ENCODE measurements at places on chromosomes 6 and 20.

DNA sequence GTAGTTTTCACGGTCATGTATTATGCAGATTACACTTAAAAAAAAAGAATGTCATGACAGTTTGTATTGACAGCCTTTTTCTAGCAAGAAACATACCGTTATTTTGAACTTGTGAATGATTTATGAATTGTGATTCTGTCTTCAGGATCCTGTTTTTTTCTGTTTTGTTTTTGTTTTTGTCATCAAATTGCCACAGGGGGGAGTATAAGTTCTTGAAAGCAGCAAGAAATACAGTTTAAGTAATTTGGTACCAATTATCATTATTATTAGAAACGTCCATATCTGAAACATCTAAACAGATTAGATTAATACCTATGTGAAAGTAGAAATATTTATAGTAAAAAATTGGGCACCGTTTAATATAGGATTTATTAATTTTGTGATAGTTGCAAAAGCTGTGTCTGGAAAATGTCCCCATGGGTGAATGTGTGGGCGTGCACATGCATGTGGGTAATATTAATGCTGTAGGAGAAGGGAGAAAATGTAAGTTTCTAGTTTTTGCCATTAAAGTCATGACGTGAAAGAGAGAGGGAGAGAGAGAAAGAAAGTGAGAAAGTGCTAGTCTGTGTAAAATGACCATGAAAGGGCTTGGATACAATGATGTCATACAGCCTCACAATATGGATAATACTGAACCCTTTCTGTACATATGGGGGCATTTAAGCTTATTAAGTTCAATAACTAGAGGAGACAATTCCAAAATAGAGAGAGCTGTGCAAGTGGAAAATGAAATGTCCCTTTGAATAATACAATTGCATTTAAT lies 9.4 kb upstream of the CCN2 start:
- DNase-seq, result peak; percentile 52

GRCh38 chr6:153553627-153554026 lies 422.5 kb upstream of the RGS17 start:
- peak; percentile 31 for DNase-seq

DNA sequence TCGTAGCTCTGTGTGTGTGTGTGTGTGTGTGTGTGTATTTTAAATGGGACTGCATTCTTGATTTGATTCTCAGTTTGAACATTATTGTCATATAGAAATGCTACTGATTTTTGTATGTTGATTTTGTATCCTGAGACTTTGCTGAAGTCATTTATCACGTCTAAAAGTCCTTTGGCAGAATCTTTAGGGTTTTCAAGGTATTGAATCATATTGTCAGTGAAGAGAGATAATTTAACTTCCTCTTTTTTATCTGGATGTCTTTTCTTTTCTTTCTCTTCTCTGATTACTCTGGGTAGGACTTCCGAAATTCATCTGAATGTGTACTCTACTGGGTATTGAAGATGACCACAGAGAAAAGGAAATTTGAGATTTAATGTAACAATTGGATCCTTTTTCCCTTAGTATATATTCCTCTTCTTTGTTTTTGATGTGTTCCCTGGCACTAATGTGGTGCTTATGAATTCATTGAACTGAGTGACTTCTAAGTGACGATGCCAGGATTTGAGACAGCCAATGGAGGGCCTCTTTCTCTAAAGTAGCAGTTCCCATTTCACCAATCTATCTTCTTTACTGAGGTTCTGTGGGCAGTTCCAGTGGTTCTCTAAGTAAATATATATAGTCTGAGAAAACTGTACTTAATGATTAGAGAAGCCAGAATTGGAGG lies 47.6 kb downstream of the TNFAIP3 start:
- no peak for DNase-seq

DNA sequence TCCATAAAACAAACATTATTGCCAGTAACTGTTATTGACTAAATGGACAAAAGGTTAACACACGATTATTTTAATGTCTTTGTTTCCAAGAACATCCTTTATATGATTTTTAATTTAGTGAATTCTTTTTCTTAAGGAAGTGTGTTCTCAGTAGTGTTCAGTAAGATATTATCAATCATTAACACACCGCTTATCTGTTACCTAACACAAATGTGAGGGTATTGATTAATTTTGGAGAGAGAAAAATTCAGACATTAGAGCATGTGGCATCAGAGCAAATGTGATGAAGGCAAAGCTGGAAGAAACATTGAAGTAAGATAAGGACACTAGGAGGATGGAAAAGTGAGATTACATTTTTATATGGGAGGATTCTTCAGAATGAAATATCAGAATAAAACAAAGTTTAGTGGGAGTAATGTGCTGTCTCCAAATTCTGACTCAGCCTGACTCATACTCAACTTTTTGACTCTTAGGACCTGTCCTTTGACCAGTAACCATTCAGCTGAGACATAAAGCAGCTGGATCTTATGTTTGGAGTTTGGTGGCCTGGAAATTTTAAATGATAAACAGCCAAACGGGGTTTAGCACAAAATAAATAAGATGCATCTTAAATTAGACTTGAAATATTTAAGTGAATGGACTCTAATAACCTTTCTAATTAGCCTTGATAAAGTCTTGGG lies 348.6 kb downstream of the CD109 start:
- DNase-seq, result peak; percentile 82

DNA sequence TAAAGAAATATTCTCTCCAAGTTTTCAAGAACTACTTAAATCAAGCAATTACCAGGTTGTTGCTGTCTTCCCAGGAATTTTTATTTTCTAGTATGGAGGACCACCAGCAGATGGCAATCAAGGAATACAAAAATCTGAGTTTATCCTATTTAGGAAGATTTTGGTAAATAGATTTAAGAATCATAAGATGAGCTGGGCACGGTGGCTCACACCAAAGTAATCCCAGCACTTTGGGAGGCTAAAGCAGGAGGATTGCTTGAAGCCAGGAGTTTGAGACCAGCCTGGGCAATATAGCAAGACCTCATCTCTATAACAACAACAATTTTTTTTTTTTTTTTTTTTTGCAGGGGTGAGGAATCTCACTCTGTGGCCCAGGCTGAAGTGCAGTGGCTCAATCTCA lies 19.3 kb upstream of the SEC63 start:
- peak; percentile 51 for DNase-seq
